ENCODE measurements at places on chromosomes 2 and 18.

GRCh38 chr2:97067279-97068004 lies 27.2 kb downstream of the FAHD2B start:
- DNase-seq = no peak

- no peak for DNase-seq
Observed at GRCh38 chr2:177817300-177817699, 255.3 kb downstream of the PDE11A start.

DNA sequence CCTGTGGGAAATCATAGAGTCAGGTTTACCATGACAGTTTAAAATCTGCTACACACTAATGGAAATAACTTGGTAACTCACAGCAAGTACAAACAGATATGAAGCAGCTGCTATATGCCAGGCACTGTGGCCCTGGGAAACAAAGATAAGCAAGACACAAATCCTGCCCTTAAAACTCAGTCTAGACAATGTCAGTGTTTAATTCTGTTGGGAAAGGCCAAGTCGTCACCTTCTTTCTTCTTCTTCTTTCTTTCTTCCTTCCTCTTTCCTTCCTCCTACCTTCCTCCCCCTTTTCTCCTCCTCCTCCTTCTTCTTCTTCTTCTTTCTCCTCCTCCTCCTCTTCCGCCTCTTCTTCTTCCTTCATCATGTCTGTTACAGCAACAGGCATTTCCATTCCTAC lies 26.8 kb downstream of the PLEK start:
- no peak for DNase-seq

DNA sequence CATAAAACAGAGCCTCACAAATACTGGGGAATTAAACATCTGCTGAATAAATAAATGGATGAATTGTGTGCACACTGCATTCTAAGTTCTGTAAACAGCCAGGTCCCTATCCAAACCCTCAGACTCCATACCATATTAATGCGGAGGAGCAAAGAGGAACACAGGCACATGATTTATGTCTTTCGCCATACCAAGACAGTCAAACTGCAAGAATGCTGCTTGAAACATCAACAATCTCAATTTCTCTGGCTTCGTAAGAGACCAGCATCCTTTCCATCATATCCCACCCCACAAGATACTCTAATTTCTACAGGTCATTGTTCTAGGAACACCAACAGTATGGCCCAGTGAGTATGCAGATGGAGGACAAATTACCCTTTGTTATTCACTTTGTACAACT lies 15.0 kb downstream of the KANSL3 start:
- no peak for DNase-seq

Data from right cardiac atrium (tissue), 5 donors.